Epithelial cell of umbilical artery (primary cell): ENCODE measurements at places on chromosomes 5 and 9. TPM values are rescaled to one million over a fixed set of nuclear protein-coding genes. Genes with fewer than 3 reads are reported as not detected.

The QRFP gene
- not detected in 2 replicates for total RNA-seq

The SPRY4 gene
- 6.1 and 6.5 TPM in 2 replicates for total RNA-seq

The SLC45A2 gene
- not detected in 2 replicates for total RNA-seq

The PCDHGA1 gene
- total RNA-seq = under 0.01 and 0.32 TPM in 2 replicates

The SPATA31C1 gene
- not detected in 2 replicates for total RNA-seq

The ARSI gene
- total RNA-seq = under 0.01 and 0.30 TPM in 2 replicates

The CXCL14 gene
- not detected in 2 replicates for total RNA-seq

The TEX48 gene
- total RNA-seq = not detected in 2 replicates
